ENCODE measurements at places on chromosomes 2 and 18.
A peak's percentile ranks its signal among the peaks of the same experiment; 100 is the strongest.

DNA sequence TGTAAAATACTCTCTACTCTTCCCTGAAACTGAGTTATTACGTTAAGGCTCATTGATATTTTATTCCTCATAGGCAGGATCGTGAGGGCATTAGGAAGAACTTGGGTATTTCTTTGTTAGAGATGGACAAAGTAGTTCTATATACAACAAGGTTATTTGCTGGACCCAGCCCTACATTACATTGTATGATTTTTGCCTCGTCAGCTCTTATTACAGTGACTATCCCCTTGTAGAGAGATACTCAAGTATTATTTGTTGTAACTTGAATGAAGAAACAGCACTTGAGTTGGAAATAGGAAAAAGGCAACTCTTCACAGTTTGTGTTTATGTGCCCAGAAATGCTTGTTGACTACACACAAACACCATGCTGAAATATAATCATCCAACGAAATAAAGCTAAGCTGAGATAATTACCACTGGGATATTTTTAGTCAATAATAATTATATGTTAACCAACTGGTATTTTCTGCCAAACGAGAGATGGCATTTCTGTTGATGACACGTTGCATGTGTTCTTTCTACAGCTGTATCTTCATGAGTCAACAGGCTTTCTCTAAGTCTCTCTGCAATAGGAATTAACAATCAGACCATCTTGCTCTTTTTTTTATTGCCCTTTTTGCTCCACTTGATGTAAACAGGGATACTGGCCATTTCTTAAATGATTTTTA is 947.6 kb downstream of the DPP10 start:
- DNase-seq = no peak

DNA sequence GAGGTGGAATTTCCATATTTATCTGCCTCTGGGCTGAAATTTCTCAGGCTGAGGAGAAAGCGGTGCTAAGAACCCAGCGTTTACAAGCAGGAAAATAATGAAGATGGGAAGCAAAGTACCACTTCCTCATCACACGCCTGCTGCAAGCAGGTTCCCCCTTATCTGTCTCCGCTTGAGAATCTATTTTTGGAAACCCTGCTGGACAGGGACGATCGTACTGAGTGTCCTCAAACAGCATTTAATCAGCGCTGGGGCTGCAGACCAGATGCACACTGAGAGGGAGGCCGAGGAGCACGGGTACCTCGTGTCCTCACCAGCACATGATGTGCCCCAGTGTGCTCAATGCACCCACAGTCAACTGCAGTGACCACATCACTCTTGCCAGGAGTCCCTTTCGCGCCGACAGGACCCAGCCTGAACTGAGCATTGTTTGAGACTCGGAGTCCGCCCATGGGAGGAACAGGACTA is 160.4 kb downstream of the HDAC4 start:
- no peak for DNase-seq

DNA sequence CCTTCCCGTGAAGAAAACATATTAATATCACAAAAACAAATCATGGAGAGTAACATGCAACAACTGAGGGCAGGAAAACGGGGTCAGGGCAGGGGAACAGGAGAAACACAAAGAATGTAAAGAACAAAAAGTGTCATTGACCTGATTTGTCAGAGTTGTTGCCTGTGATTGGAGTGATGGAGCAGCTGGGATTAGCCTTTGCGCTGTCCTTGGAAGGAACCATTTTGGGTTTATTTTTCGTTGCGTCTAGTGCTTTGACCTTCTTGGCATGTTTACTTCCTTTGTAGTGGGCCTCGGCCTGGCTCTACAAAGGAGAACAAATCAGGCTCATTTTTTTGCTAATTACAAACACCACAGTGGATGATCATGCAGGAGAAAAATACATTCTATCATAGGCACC is 218.5 kb upstream of the SESTD1 start:
- no peak for DNase-seq

DNA sequence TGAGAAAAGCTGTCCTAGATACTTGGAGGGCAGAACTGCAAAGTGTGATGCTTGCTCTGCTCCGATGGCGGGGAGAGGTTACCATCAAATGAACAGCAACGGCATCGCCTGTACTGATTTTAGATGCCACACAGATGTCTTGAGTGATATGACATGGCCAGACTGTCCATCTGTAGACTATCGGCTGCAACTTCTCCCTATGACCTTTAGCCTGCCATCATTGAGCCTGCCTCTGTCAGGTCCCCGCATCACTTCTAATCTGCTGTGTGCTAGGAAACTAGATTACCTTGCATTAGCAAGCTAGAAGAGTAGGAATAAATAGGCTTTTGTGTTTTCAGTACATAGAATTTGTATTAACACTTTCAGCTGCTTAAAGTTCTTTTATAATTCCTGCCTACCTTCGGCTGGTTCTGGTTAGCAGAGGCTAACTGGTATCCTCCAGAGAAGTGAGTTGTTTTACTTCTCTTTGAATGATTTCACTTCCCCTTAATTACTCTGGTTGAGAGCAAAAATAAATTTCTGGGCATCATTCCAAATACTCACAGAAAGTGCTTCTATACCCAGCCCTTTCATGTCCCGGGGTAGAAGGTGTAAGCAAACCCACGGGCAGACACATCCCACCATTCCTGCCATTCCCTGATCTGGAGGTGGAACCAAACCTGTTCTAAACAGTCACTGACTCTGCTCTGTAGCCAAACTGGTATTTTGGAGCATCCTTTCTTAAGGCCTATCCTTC is 24.0 kb downstream of the GAREM2 start:
- no peak for DNase-seq

- DNase-seq = peak; percentile 8
Measured at GRCh38 chr2:239192456-239192855, 208.4 kb downstream of the HDAC4 start.

- no peak for DNase-seq
Measured at GRCh38 chr2:43898838-43899346, 60.1 kb downstream of the ABCG8 start.

GRCh38 chr2:39093218-39093898 is 27.5 kb downstream of the SOS1 start:
- DNase-seq = no peak

GRCh38 chr2:174074831-174075230 is 109.7 kb upstream of the SP3 start:
- no peak for DNase-seq

DNA sequence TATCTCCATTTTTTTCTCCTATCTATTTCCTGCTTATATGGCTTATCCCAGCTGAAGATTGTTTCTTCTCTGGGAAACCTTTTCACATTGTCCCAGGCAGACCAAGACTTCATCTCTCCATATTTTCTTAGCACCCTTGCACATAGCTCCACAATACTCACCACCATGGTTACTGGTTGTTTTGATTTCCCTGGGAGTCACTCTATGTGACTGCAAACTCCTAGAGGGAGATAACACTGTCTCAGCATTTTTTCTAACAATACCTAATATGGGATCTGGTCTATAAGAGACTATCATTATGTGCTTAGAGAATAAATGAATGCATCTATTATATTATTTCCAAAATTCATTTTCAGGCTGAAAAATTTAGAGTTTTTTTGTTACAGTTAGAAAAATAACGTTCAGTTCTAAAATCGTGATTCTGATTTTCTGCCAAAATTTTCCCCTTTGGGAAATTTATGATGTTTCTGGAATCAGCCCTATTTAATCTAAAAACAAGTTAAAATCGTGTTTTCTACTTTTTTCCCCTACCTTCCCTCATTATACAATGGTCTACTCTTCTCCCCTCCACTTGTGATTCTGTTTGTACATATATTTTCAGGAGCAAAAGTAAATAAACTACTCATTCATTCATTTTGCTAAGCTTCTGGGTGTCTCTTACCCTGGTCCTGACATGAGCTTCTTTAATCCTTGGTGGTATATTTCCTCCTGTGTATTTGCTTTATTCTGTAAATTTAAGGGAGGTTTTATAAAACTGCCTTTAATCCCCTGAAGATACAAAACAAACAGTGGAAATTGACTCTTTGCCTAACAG is 95.4 kb downstream of the HNMT start:
- no peak for DNase-seq

- no peak for DNase-seq
Measured at GRCh38 chr2:157934684-157935377, 58.7 kb upstream of the ACVR1 start.

GRCh38 chr2:105895990-105896764 is 151.5 kb downstream of the NCK2 start:
- no peak for DNase-seq

- no peak for DNase-seq
Measured at GRCh38 chr2:144947709-144948037, 427.8 kb upstream of the ZEB2 start.

DNA sequence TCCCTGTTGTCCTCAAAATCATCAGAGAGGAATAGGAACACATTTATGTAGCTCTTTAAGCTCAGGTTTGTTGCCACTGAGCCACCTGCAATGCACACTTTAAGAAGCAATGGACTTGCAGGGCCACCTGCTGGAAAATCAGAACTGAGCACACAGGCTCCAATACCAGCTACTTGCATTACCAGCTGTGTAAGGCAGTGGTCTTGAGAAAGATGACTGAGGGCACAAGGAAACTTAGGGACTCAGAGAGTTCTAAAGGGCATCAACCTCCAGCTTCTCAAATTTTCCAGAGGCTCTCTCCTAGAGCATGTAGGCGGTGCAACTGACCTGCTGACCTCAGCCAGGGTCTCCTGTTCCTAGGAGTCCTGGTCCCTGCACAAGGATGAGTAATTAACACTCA is 2.5 kb upstream of the CNDP2 start:
- peak; percentile 51 for DNase-seq

DNA sequence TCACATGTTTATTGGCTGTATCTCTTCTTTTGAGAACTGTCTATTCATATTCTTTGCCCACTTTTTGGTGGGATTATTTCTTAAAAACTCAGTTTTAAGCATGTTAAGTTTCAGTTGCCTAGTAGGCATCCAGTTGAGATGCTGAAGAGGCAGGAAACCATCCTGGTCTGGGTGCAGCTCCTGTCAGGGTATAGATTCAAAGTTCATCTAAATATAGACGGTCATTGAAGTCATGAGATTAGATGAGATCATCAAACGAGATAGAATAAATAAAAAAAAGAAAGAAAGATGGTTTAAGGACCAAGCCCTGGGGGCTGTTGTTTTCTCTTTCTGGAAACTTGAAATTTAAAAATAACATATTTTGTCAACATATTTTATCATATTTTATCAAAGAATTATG is 9.2 kb upstream of the DNAH7 start:
- no peak for DNase-seq

DNA sequence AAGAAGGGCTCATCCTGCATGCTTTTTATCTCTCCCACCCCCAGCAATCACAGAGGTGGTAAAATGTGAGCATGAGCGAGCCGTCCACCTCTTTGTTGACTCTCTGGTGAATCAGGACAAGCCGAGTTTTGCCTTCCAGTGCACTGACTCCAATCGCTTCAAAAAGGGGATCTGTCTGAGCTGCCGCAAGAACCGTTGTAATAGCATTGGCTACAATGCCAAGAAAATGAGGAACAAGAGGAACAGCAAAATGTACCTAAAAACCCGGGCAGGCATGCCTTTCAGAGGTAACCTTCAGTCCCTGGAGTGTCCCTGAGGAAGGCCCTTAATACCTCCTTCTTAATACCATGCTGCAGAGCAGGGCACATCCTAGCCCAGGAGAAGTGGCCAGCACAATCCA is 19.5 kb downstream of the LIPG start:
- no peak for DNase-seq

DNA sequence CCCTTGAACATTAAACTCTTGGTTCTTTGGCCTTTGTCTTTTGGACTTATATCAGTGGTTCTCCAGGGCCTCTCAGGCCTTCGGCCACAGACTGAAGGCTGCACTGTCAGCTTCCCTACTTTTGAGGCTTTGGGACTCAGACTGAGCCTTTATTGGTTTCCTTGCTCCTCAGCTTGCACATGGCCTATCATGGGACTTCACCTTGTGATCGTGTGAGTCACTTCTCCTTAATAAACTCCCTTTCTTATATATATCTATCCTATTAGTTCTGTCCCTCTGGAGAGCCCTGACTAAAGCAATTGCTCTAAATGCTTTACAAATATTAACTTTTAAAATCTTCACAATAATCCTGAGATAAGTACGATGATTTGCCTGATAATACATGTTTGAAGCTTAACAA is 353.6 kb upstream of the TRIB2 start:
- DNase-seq = no peak

DNA sequence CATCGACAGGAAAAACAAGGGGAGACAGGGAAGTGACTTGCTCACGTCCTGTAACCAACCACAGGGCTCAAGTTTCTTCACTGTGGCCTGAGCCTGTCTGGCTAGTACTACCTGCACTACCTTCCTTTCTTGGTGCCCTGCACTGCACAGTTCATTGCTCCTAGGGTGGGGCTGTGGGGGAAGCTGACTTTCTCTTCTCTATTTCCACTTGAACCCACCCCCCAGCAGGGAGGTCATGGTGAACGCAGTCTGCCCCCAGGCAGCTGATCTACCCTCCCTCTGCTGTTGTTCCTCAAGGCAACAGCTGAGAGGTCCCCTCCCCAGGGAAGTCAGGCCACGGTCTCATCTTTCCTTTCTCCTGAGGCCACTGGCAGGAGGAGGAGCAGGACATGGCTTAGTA is 532.1 kb downstream of the SOX11 start:
- no peak for DNase-seq

- DNase-seq = no peak
Measured at GRCh38 chr2:203987959-203988358, 51.4 kb downstream of the ICOS start.

DNA sequence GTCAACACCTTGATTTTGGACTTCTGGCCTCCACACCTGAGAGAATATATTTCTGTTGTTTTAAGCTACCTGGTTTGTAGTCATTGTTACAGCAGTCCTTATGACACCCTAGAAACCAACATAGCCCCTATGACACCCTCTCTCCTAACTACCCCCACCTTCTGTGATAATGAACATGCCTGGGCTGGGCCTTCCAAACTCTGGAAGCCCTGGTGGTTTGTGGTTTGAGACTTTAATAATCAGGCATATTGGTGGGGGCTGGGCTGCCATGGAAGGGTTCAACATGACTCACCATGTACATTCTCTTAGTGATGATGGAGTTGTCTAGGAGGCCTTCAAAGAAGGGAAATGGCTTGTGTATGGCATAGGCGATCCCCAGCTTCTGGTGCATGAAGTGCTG is 3.3 kb downstream of the SP110 start:
- DNase-seq = no peak

DNA sequence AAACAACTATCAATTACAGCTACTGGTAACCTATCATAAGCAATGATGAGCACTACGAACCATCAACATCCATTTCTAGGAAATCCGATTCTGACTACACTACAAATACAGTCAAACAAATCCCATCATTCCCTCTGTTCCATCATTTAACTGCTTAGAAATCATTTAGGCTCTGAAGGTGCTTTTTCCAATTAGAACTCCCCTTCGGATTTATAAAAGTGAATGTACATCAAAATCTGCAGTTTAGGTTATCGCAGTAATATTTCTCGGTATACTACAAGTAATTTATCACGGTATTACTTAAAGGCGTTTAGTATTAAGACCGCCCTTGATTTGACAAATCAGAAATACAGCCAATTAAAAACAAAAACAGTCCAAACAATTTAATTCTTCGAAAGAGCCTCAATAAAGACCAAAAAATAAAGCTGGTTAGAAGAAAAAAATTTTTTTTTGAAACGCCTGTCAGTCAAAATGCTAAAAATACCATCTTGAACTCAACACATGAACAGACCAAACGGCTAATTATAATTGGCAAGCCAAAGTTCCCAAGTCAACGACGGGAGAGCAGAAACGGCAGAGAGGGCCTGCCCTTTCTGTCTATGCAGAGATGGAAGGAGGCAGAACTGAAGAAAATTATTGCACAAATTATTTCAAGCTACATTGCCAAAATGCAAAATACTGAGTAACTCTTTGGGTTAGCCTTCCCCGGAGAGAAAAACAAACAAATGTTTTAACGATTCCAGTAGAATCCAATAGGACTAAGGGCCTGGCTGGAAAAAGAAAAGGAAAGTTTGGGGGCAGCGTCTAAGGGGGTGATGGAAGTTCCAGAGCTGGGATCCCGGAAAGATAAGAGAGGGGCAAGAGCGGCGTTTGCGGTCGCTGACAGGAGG is 1.2 kb downstream of the VPS54 start:
- DNase-seq = no peak

Measured in activated T-cell treated with anti-CD3 and anti-CD28 coated beads, Interleukin-2, amount 50 U/mL, for 48 hours (primary cell).